ENCODE measurements at places on chromosomes 2 and 18.

DNA sequence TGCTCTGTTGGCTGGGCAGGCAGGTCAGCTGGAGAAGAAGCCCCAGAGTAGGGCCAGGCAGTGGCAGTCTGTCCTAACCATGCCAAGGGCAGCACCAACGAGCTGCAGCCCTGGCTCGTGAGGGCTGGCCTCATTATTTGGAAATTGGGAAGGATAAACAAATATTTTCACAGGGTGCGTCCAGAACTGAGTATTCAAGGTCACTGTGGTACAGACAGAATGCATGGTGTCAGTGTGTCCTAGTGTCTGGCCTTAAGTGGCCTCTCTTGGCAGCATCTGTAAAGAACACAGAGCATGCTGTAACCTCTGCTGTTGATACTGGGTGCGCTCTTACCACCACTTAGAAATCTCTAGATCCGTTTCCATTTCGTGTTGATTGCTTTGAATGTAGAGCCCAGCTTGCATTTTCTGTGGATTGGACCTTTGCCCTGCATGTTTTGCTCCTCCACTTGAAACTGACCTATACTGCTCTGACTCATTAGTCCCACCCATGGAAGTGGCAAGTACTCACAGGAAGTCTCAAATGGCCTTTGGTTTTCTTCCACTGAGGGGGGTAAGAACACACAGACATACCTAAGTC lies 88.2 kb downstream of the GREB1L start:
- no peak for DNase-seq

DNA sequence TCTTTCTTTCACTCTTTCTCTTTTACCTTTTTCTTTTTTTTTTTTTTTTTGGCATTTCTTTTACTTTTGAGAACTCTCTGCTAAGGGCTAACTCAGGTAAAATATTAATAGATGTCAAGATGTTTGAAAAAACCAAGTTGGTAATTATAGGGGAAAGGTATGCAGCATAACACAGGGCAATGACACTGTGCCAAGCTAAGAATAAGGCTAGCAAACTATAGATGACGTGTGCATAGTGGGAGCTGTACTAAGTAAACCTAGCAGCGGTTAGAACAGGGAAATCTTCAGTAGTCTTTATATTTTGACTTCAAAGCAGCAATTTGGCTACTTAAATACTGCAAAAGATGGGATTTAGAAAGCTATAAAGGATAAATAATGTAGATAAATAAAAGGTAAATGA lies 415.4 kb upstream of the RGPD4 start:
- no peak for DNase-seq

GRCh38 chr2:196153480-196153879 lies 17.9 kb downstream of the STK17B start:
- no peak for DNase-seq

DNA sequence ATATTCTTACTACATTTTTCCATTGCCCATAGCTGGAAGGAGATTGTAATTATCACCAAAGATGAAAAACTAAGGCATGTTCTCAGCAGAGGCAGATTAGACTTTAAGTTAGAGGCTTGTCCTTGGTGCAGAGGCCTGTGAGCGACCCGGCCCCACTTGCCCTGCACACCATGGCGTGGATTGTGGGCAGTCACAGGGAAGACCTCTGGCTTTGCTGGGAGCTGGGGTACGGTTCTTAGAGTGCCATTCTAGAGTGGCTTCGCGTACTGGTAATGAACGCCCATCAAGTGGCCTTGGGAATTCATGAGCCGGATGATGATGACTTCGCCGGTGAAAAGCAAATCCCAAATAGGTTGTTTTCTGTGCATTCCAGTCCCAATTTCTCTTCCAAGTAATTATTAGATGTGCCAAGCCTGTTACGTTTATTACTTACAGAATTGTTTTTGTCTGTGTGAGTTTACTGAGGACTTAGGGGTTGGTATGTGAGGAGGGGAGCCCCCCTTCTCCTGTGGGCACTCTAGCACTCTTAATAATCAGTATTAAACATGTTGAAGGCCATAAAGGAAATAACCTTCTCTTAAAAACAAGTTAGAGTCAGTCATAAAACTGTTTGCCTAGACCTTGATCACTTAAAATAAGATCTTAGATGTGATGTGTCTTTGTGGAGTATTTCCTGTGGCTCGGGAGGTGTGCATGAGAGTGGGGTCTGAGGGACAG lies 90.6 kb downstream of the LDLRAD4 start:
- no peak for DNase-seq

- DNase-seq: no peak
These were observed 1195.7 kb upstream of the ZEB2 start for GRCh38 chr2:145715601-145716000.

DNA sequence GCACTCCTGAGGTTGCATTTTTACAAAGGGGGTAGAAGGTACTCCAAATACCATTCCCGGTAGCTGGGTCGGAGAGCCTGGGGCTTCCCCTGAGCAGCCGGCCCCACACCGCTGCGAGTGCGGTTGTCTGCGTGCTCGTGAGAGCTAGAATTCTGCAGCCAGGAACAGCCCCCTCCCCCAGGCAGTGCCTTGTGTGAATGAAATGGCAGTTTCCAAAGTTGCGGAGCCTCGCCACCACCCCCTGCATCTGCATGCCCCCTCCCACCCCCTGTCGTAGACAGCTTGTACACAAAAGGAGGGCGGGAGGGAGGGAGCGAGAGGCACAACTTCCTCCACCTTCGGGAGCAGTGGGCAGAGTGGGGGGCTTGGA lies 1.1 kb downstream of the MYCN start:
- DNase-seq: no peak

GRCh38 chr2:181354626-181355025 lies 102.6 kb upstream of the ITGA4 start:
- DNase-seq: no peak
